ENCODE measurements at places on chromosomes 6 and 20. TPM values are rescaled to one million over a fixed set of nuclear protein-coding genes. Genes with fewer than 3 reads are reported as not detected.

DNA sequence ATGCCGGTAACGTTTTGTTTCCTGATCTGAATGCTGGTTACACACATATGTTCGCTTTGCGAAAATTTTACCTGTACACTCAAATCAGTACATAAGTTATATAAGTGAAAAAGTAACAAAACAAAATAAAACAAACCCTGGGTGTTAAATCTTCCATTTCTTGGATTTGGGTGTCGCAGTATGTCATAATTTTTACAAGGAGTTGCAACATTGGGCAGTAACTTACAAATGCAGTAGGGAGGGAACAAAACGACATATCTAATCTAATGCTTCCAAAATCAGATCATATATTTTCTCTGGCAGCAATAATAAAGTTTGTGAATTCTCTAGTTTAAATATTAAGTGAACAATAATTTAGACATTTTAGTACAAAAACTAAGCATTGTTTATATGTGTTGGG, 25.2 kb downstream of the SNX14 start:
- no peaks in the 10 kb centered on the region for H3K4me1 ChIP-seq
- H3K27me3 ChIP-seq: no peaks in the 10 kb centered on the region
- no peak overlapping the region for H3K4me3 ChIP-seq
- peaks cover 4% of the 10 kb centered on the region for H3K36me3 ChIP-seq

GRCh38 chr6:48474830-48475229, 363.8 kb upstream of the PTCHD4 start:
- DNase-seq: no peak
- H3K27ac ChIP-seq: no peak overlapping the region
- no peaks in the 10 kb centered on the region for H3K4me1 ChIP-seq
- no peak overlapping the region for H3K4me3 ChIP-seq
- H3K27me3 ChIP-seq: no peaks in the 10 kb centered on the region

- H3K27me3 ChIP-seq: peaks cover 9% of the 10 kb centered on the region
- no peak for DNase-seq
- no peak overlapping the region for H3K27ac ChIP-seq
- peaks cover 2% of the 10 kb centered on the region for H3K4me1 ChIP-seq
- no peak overlapping the region for H3K4me3 ChIP-seq
These were observed 5.7 kb downstream of the LAMP5 start for GRCh38 chr20:9520086-9520485.

- H3K4me1 ChIP-seq: no peaks in the 10 kb centered on the region
- no peak for DNase-seq
- H3K27ac ChIP-seq: no peak overlapping the region
These were observed 440.1 kb downstream of the PTPRT start for GRCh38 chr20:42749556-42749955.

DNA sequence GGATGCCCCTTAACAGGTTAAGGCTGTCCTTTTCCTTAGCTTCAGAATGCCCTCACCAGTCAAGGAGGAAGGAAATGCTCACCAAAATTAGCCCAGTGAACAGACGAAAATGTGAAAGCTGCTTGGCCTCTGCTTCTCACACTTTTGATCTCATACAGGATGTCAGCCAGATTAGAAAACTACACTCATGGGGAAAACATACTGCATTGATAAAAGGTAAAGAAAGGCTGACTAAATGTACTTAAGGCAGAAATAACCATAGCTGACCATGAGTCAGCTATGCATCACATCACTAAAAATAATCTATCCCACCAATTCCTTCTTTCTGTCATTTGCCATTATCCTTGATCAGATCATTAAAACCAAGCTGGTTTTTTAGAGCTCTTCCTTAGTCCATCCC, 198.4 kb upstream of the TENT5A start:
- H3K36me3 ChIP-seq: no peaks in the 10 kb centered on the region
- H3K4me3 ChIP-seq: no peak overlapping the region
- H3K27me3 ChIP-seq: no peaks in the 10 kb centered on the region
- H3K27ac ChIP-seq: no peak overlapping the region

ZC2HC1B gene
- total RNA-seq: not detected

LAMA4 gene
- 11.9 TPM for total RNA-seq

All from Panc1 (cell line).